ENCODE measurements at places on chromosomes 3 and 15.

GRCh38 chr15:52309154-52309548 lies 13.5 kb upstream of the MYO5C start:
- no peak for DNase-seq

DNA sequence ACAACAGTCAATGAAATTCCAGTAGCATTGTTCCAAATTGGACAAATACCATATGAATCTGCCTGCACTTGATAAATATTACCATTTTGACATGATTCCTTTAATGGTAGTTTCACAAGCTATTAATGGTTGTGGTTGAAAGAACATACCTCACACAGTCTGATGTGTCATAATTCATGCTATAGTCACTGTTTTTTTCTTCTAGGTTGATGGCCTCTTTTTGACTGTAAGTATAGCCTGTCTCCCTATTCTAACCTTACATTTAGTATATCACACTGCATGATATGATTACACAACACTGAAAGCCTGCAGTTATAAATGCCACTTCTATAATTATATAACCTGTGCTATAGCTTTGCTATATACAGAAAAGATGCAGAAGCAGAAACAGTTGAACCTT lies 834.1 kb downstream of the NSUN3 start:
- DNase-seq = no peak

DNA sequence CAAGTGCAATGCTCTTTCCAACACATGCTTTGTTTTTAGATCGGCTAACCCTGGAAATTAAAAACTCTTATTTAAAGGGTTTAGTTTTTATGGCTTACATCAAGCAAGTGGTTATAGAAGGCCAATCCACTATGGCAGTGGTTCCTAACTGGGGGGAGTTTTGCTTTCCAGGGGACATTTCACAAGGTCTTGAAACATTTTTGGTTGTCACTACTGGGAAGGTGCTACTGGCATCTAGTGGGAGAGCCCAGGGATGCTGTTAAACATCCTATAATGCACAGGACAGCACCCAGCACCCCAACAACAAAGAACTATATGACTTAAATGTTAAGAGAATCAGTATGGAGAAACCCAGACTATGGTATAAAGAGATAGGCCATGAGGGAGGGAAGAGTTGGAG lies 439.0 kb downstream of the NTRK3 start:
- no peak for DNase-seq

DNA sequence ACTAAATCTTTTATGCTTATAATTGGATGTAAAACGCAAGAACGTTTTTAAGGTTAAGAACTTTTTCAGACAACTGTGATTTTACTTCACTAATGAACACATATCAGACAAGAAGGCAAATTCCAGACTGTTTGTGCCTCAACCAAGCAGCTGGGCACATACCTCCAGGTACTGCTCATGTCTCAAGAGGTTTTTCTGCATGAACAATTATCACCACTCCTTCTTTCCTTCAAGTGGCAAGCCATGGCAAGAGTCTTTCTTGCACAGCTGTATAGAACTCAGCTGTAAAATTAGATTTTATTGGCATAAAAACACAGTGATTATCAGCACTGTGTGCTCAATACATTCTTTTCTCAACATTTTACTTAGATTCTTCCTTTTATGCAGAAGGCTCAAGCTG lies 64.3 kb downstream of the FNDC3B start:
- no peak for DNase-seq

DNA sequence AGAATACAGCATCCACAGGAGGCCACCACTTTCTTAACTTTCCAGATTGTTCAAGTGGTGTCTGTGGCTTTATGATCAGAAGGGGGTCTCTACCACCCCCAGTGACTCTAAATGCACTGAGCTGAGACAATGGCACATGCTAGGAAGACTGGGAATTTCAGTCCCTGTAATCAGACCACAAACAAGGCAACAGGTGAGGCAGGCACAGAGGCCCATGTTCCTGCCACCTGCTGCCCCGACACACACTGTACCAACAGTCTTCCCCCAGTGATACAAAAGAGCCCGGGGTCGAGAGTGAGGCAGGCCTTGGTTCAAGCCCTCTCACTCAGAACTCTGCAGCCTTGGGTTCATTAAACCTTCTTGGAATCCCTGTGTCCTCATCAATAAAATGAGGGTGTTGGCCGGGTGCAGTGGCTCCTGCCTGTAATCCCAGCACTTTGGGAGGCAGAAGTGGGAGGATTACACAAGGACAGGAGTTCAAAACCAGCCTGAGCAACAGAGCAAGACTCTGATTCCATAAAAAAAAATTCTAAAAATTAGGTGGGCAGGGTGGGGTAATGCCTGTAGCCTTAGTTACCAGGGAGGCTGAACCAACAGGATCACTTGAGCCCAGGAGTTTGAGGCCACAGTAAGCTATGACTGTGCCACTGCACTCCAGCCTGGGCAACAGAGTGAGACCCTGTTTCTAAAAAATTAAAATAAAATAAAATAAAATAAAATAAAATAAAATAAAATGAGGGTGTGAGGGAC lies 55.8 kb downstream of the ADCY5 start:
- no peak for DNase-seq

- no peak for DNase-seq
These were observed 2.2 kb downstream of the EFHB start for GRCh38 chr3:19931767-19932188.

DNA sequence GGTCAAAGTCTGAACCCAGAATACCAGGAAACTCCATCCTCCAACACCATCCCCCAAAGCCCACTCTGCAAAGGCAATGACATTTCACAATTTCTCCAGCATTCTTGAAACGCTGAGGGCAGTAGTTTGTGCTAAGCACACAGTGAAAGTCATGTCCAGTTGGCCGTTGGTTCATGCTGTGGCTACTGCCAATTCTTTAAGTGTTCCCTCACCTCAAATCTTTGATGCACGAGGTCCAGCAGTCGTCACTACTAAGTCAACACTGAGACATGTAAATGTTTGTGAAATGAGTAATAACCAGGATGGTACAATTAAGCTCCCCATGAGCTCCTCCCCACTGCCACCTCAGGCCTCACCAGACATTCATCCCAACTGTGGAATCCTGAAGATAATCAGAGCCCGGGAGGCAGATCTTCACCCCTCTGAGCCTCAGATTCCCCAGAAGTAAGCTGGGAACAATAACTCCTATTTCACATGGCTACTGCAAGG lies 7.0 kb downstream of the SUCLG2 start:
- DNase-seq = no peak

DNA sequence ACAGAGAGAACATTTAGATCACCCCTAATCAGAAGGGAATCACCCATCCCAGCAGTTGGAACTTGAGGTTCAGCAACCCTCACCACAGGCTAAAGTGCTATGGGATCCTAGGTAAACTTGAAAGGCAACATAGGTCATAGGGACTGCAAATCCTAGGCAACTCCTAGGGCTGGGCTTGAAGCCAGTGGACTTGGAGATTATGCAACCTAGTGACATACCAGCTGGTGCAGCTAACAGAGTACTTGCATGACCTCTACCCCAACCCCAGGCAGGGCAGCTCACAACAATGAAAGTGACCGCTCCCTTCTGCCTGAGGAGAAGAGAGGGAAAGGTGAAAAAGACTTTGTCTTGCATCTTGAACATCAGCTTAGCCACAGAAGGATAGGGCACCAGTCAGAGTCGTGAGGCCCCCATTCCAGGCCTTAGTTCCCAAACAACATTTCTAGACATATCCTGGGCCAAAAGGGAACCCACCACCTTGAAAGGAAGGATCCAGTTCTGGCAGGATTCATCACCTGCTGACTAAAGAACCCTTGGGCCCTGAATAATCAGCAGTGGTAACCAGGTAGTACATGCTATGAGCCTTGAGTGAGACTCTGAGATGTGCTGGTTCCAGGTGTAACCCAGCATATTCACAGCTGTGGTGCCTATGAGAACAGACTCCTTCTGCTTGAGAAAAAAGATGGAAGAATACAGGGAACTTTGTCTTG lies 37.6 kb upstream of the FBN1 start:
- DNase-seq = no peak

- no peak for DNase-seq
These were observed 49.4 kb downstream of the NFKBIZ start for GRCh38 chr3:101898752-101899169.

DNA sequence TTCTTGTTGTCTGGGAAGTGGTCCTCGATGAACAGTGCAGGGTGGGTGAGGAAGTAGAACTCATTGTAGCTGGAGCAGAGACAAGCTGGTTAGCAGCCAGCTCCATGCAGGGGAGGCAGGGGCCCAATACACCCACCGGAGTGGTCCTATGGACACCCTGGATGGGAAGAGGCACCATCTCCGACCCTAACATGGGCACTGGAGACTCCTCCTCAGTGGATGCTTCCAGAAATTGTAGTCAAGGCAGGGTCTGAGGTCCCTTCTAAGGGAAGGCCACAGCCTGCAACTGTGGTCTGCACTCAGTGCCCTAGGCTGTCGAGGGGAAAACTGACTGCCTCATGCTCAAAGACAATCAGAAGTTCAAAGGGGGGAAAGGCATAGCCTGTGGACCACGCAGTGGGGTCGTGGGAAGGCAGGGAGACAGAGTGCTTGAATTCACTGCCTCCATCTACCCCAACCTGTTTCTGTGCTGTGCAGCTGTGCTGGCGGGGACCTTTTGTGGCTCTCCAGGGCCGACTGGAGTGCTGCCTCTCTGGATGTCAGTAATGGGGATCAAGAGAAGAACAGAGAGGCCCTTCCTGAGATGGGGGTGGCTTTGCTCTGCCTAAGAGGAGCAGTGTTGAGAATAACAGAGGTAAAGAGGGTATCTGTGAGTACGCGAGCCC lies 41.9 kb downstream of the KY start:
- no peak for DNase-seq

DNA sequence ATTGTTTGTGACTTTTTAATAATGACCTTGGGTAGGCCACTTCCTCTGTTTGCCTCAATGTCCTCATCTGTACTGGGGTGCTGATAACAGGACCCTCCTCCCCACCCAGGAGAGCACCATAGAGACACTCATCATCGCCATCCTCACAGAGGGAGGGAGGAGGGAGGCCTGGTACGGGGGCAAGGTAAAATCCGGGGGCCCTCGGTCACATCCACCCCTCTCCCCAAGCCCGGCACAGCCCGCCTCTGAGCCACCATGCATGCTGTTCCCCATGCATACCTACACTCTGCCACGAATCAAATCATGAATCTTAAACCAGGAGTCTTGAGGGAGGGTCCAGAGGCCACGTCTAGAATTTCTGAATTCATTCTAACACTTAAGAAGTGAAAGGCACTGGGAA lies 74.9 kb upstream of the IQSEC1 start:
- DNase-seq = no peak

GRCh38 chr15:29788433-29789034 lies 33.7 kb downstream of the TJP1 start:
- DNase-seq = no peak

- DNase-seq = no peak
These were observed 10.4 kb upstream of the ARIH1 start for GRCh38 chr15:72463702-72464101.
